NCI-H1694 treated with DMSO at 0.1 percent for 48 hours (cell line): ENCODE measurements at places on chromosomes 5 and 9.

- DNase-seq: no peak
Measured at GRCh38 chr5:91224456-91224855, 158.7 kb downstream of the ARRDC3 start.

- no peak for DNase-seq
Measured at GRCh38 chr5:104223885-104224773, 661.5 kb upstream of the NUDT12 start.

DNA sequence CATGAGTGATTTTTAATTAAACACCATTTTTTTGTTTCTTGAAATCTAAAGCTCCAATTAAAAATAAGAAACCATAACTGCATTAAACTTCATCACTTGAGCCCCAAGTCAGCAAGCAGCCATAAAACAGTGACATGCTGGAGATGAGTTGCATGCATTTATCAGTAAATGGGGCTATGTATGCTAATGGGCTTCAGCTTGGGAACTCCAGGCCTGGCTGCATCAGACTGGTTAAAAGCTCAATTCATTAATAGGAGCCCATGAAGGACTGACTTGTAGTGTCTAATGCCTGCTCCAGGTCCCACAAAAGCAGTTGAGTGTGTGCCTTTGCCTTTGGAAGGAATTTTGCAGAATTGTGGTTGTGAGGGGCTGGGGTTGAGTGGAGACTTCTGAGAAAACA, 33.6 kb upstream of the GPR151 start:
- no peak for DNase-seq

DNA sequence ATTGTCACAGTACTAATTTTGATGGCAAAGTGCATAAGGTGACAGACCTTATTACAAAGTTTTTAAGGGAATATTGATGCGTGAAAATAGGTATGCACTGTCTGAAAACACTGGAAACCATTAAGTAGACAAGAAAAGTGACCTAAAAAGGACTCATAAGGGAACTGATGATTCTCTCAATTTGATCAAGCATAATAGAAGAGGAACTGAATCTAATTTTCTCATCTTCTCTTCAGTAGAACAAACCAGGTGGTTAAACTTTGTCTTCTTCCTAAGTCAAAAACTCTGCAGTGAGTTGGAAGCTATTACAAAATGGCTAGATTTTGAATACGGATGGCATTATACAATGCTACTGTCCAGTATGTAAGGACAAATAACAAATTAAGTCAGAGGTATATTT, 53.4 kb downstream of the RNF145 start:
- DNase-seq: no peak

DNA sequence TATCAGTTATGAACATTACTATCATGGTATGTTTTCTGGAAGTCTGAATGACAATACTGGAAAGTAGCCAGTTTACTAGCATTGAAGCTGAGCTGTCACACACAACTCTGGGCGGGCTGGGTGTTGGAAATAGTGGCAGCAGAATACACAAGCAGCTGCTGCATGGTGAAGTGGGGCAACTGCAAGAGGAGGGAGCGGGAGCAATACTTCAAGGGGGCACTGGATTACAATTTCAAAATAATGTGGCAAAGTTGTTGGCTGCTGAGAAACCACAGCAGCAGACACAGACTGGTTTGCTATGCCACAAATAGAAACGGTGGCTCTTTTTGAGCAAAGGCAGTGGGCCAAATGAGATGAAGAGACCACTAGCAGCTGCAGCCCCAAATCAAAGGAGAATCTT, 350.2 kb downstream of the KIAA0825 start:
- no peak for DNase-seq

DNA sequence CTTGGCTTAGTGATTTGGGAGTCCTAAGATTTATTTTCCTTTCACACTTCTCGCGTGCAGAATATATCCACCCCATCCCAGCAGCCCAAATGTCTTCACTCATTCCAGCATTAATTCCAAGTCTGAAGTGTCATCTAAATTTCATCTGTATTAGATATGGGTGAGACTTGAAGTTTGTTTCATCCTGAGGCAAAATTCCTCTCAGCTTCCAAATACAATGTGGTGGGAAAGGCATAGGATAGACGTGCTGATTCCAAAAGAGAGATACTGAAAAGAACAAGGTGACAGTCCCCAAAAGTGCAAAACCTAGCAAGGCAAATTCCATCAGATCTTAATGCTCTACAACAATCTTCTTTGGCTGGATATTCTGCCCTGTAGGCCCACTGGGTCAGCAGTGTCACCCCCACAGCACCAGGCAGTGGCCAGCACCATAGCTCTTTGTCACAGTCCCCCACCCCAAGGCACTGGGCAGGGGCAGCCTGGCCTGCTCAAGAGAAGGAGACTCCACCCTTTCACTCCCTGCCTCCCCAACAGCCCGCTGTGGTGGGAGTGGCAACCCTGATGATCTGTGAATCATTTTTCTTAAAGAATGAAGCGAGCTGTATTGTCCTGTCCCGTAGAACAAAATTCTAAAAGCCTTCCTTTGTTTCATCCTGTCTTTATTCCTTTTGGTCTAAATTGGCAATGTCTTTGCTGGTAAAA, 2.7 kb upstream of the ADAM19 start:
- DNase-seq: no peak

DNA sequence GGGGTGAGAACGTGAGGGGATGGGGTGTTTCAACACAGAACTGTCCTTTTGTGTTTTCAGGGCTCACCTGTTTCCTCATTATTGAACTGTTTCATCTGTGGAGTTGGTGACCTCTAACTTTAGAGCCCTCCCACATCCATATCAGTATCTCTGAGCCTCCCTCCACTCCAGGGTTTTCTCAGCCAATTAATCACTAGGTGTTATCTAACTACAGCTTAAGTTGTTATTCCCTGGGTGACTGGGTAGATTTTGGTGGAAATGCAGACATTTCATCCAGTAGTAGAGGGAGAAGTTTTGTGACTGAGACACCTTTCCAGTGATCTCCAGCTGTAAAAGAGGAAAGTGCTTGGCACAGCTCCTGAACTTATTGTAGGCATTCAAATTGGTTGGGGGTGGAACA, 23.7 kb downstream of the PPP3R2 start:
- DNase-seq: no peak

DNA sequence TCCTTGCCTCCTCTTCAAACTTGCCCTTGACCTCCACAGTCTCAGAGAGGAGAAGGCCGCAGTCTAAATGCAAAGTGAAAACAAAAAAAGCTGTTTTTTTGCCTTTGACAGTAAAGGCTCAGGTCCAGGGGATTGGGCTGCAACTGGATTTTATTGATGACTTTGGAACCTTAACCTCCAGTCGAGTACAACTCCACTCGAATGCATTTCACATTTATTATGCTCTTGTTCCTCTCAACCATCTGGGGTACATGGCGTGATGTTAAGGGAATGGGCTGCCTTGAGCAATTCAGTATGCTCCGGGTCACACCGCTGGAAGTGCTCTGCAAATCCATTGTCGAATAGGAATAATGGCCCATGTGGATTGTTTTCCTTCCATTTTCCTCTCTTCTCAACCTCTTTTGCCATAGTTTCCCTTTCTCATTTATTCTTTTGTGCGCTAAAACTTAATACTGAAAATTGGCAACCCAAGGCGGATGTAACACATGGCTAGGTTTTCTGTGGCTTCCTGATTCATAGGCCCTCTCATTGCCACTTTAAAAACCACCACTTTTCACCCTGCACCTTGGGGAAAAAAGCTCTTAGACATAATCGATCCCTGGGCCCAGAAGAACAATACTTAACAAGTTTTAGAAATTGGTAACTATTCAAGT, 34.3 kb downstream of the ITK start:
- DNase-seq: no peak

GRCh38 chr5:6736106-6736505, 22.9 kb downstream of the TENT4A start:
- no peak for DNase-seq

DNA sequence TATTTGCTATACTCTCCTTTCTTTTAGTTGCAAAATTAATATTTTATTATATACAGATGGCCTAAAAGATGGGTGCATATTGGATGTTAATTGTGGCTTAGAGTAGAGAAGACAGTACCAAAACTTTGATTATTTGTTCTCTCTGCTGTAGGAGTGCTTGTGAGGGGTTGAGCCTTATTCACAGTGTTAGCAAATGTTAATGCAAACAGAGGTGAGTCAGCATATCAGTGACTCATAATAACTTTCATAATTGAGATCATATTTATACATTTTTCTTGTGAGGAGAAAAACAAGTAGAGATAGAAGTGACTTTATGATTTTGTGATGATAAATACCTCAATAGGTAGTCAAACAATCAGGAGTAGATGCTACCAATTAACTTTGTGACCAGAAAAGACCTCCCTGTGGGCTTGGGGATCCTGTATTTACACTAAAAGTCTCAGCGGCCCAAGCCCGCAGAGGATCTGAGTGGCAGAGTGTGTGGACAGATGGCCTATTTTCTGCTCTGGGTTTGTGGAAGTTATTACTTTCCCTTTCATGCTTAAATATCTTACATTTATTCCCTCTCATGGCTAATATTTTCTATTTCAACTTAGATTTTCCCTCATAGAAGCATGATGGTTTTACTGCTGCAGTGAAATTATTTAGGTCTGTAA, 226.5 kb downstream of the TAF11L14 start:
- DNase-seq: no peak

DNA sequence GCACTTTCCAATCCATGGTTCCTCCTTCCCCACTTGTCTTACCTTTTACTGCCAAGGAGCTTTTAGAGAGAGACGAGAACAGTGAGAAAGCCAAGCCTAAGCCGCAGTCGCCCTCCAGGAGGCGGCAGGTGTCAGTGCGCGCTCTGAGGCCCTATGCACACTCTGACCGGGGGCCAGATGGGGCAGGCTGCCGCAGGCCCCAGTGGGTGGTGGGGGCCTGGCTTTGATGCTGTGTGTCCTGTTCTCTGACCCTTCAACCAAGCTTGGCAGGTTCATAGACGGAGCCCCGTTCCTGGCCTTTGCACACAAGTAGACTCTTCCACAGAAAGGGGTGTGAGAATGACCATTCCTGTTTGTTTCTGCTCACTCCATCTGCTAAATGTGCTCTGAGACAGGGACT, 77.3 kb downstream of the WNK2 start:
- no peak for DNase-seq

DNA sequence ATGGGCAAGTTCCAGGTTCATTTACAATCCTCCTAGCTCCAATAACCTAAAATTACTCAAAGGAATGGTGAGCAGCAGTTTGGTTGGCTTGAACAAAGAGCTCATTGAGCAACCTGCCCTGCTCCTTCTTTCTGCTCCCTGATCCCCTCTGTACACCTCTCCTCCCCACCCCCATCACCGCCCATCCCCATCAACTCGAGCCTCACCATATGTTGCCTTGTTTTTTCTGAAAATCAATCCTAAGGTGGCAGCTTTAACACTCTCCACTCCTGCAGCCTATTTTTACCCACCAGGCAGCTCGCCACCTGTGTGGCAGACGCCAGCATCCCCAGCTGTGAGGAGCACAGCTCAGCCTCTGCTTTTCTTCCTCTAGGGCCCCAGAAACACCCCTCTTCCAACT, 533.4 kb upstream of the BRINP1 start:
- peak; percentile 41 for DNase-seq

- no peak for DNase-seq
Measured at GRCh38 chr5:128329386-128329939, 208.6 kb downstream of the FBN2 start.

DNA sequence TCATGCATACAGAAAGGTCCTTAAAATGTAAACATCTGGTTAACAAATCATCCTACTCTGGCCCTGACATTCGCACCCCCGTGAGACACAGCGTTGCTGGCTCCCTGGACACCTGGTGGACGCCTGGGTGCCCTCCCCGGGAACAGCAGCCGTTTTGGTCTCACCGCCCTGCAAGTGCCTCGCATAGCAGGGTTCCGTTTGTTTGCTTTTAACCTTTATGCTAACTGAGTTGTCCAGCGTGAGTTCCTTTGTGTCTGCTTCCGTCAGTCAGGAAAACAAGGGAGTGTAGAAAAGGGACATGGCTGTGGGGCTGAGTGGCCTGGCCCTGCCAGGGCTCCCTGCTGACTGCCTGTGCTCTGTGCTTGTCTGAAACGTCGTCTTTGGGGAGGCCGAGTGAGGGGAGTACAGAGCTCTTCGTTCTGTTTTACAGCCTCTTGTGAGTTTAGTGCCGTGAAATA, 91.8 kb upstream of the CACNA1B start:
- no peak for DNase-seq

DNA sequence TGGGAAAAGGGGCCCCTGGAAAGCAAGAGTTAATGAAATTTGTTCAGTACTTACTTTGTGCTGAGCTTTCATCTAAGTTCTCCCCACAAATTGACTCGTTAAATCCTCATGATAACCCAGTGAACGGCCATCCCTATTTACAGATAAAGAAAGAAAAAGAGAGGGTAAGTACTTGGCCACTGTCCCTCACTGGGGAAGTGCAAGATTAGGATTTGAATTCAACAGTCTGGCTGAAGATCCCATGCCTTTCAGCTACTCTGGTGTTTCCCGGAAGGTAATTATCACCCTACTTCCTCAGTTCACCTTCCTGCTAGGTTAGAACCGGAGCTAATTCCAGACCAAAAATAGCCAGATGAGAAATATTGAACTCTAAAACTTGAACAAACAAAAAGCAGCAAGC, 269.2 kb upstream of the TLE4 start:
- DNase-seq: no peak

DNA sequence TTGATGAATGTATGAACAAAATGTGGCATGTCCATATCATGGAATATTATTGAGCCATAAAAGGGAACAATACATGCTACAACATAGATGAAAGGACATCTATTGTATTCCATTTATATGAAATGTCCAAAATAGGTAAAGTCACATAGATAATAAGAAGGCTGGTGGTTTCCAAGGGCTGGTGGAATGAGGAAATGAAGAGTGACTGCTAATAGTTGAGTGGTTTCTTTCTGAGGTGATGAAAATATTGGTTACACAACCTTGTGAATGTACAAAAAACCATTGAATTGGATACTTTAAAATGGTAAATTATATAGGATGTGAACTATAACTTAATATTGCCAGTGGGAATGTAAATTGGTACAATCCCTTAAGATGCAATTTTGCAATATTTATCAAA, 5.2 kb downstream of the ARSB start:
- no peak for DNase-seq

- no peak for DNase-seq
Measured at GRCh38 chr5:159893040-159893695, 23.1 kb upstream of the ADRA1B start.

- no peak for DNase-seq
Measured at GRCh38 chr5:156241266-156241665, 85.7 kb upstream of the SGCD start.

- no peak for DNase-seq
Measured at GRCh38 chr5:169301986-169302385, 1.0 kb upstream of the SLIT3 start.

DNA sequence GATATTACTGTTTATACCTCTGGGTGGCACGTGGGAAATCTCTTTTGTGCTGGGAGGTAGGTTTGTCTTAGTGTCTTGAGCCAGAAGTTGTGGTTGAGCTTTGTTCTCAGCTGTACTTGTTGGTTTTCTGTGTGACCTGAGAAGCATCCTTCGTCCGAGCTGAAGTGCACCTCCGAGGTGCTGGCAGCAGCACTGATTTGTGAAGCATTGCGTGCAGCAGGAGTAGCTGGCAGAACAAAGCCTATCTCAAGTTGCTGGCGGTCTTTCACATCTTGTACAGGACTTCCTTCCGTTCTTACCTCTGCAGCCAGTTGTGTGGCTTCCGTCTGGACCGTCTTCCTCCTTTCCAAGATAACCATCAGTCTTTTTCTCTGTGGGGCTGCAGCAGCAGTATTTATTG, 4.3 kb downstream of the PRRC2B start:
- no peak for DNase-seq
